ENCODE measurements at places on chromosomes 12 and 14. TPM values are rescaled to one million over a fixed set of nuclear protein-coding genes. Genes with fewer than 3 reads are reported as not detected.

INHBC gene
- not detected for total RNA-seq

DNA sequence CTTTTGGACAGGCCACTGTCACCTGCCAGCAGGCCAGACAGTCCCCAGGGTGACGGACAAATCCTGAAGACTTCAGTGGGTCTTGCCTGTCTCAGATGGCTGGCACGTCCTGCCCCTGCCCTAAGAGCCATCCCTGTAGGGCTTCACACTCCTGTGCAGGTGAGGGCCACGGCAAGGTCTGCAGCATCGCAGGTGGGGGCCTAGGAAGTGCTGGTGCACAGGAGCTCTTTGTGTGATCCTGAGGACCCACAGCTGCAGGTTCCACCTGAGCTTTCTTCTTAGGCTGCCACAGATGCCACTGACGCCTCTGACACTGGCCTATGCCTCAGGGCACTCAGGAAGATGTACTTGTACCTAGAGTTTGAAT lies 108.5 kb upstream of the FKBP4 start:
- no peak for DNase-seq

DNA sequence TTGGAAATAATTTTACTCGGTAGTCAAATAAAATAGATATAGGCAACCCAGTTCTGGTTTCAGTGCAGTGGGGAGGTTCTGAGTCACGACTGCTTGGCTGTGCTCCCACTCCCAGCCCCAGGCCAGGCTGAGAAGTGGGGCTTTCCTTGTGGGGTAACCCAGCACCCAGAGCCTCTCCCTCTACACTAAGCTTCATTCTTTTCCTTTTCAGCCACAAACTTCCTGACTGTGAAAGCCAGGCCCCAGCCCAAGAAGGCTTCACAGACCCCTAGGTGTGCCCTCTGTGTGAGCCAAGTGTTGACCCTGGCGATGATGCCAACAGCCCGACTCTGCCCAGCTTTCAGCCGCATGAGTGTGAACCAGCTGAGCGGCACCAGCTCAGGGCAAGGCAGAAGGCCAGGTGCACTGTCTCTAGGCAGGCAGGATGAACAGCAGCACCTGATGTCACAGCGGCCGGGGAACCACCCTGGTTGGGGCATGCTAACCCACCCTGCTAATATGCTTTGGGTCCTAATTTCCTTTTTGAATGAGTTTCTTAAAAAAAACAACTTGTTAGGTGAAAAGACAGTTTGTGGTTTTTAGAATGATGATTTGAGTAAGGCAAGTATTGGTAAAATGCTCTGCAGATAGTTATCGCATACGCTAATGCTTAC lies 42.2 kb upstream of the ATP23 start:
- DNase-seq = peak; percentile 95

GRCh38 chr14:105601360-105602242 lies 75.2 kb downstream of the TMEM121 start:
- DNase-seq = no peak

DNA sequence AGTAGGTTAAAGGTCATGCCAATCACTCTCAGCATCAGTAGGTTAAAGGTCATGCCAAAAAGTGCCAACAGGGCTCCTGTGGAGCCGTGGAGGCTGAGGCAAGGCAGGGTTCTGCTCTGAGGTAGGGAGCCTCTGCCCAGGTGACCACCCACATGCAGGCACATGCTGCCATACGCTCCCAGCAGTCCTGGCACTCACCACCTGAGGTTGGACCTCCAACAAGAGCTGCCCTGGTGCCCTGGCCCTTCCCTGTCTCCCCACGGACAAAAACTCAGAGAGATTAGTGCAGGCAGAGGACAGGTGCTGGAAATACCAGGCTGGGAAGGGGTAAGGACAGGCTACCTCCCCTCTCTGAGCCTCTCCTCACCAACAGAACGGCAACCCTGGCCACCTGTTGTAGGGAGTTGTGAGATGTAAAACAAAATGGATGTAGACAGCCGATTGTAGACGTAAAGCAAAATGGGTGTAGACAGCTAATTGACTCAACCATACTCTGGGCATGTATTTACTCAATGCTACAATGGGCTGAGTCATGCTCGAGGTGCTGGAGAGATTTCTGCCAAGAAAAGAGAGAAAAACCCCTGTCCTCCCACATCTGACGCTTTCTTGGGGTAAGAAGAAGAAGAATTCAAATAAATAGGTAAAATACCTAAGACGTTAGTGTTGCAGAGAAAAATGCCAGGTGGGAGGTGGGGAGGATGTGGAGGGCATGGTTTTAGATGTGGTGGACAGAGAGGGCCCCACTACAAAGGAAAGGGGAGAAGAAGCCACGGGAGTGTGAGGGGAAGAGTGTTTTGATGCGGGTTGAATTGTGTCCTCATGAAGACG lies 32.4 kb downstream of the LTBP2 start:
- peak; percentile 88 for DNase-seq

- DNase-seq = no peak
Measured at GRCh38 chr12:130371296-130371695, 33.6 kb downstream of the PIWIL1 start.

- no peak for DNase-seq
Measured at GRCh38 chr12:122059203-122059960, 19.2 kb upstream of the MLXIP start.

DEPDC4 gene
- total RNA-seq = 3.6 TPM

SDS gene
- total RNA-seq = not detected

PRIMA1 gene
- total RNA-seq = not detected

DNA sequence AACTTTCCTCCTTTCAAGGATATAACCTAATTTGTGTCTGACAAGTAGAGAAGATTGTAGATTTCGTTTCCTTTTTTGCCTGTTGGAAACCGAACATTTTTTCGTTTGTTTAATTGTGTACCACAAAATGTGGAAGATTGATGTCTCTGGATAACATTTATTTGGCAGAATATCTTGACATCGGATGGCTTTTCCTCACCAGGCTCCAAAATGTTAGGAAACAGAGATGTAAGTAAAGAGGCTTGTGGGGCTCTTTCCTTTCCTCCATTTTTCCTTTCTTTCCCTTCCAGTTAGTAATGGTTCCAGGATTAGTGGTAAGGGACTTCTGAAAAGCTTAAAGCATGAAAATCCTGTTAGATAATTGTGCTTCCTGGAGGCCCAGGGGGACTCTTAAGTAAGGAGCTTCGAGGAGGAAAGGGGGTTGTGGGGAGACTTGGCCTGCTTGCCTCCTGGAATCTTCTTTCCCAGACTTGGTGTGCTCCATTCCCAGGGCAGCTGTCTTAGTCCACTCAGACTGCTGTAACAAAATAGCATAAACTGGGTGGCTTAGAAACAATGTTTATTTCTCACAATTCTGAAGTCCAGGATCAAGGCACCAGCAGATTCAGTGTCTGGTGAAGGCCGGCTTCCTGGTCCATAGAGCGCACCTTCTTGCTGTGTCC lies 243.1 kb upstream of the PWP1 start:
- no peak for DNase-seq

DNA sequence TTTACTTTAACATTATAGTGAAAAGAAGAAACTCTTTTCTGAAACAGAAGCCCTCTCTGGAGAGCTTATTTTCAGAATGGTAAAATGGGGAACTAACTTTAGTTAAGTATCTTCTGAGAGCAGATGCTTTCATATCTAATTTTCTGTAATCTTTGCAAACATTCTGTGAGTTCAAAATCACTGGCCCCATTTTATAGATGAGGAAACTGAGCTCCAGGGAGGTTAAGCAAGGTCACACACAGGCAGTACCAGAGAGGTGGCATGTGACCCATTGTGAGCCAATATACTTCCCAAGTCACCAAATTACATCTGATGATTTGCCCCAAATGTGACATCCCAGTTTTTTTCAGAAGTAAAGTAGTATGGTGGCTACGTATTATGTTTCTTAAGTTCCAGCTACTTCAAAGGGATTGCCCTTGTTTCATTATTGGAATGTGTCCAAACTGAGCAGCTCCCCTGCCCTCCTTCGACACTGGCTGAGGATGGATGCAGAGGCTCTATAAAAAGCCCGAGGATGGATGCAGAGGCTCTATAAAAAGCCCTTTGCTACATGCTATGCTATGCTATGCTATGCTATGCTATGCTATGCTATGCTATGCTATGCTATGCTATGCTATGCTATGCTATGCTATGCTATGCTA lies 36.2 kb upstream of the NUDT4 start:
- DNase-seq = no peak

GPD1 gene
- 0.47 TPM for total RNA-seq

PRH2 gene
- not detected for total RNA-seq

LGMN gene
- 7.7 TPM for total RNA-seq

DNA sequence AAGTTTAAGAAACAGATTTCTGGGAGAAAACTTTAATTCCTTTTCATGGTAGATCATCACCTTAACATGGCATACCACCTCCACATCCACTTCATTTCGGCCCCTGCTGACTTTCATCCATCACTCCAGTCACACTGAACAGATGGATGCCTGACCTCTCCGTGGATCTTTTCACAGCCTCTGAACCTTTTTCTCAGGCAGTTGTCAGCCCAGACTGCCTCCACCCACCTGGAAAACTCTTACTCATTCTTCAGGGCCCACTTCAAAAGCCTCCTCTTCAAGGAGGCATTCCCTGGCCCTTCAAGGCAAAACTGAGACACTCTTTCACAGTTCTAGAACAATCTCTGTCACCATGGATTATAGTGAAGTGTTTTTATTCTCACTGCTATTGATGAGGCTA lies 52.9 kb downstream of the GXYLT1 start:
- no peak for DNase-seq

DNA sequence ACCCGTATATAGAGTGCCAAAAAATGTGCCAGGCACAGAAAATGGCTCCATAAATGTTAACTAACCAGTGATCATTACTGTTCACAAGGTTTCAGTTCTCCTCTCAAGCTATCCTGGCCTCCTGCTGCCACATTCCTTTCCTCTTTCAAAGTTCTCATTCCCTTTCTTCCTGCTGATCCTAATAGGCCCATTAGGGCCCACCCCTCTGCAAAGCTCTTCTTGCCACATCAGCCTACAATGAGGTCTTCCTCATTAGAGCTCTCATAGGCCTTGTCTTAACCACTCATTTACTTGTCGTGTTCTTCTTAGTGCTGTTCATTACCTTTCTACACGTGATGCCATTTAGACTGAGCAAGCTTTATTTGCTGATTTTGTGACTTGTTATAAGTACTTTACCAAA lies 40.5 kb downstream of the RPS29 start:
- no peak for DNase-seq

DNA sequence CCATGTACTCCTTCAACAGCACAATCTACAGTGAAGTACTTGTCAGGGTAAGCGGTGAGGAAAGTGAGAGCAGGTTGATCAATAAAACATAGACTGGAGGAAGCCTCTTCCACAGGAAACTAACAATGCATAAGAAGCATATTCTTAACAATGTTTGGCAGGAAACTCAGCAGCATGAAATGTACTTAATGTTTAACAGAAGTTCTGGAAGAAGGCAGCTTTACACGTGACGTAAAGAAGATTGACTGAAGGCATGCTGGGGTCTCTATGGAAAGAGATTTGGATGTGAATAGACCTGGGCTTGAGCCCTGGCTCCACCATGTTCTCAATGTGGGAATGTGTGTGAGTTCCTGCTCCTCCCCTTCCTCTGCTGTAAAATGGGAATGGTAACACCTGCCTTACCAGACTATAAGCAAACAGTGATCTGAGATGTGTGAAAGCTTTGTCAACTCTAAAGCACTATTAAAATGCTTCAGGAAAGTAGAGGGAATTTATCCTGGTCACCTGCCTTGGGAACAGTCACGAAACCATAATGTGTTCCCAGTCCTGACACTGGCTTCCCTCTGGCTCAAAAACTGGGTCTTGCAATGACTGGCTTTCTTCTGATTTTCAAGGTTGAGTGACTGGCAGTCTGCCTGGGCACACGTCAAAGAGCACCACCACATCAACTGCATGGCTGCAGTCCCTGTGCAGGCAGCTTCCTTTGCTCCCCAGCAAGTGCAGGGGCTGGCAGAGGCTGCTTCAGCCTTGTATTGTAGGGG lies 384.6 kb downstream of the APAF1 start:
- no peak for DNase-seq

DNA sequence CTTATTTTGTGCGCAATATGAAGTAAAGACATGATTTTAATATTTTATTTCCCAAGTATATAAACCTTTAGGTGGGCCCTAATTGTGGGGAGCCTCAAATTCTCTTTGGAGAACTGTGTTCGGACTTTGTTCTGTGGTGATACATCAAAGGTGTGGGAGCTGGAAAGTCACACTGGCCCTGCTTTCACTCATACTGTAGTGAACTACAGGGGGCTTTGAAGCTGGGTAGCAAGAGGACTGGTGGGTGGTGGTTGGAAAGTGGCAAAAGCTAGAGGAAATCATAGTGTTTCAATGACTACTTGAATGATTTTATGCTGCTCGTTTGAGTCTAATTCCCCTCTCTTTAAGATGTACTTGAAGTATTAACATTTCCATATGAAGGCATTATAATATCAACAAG lies 13.2 kb downstream of the TTC6 start:
- no peak for DNase-seq

APEX1 gene
- total RNA-seq = 190 TPM

- no peak for DNase-seq
Measured at GRCh38 chr12:6368906-6369525, 6.3 kb downstream of the SCNN1A start.

GRCh38 chr14:92143962-92144361 lies 22.2 kb downstream of the CPSF2 start:
- DNase-seq = no peak

DNA sequence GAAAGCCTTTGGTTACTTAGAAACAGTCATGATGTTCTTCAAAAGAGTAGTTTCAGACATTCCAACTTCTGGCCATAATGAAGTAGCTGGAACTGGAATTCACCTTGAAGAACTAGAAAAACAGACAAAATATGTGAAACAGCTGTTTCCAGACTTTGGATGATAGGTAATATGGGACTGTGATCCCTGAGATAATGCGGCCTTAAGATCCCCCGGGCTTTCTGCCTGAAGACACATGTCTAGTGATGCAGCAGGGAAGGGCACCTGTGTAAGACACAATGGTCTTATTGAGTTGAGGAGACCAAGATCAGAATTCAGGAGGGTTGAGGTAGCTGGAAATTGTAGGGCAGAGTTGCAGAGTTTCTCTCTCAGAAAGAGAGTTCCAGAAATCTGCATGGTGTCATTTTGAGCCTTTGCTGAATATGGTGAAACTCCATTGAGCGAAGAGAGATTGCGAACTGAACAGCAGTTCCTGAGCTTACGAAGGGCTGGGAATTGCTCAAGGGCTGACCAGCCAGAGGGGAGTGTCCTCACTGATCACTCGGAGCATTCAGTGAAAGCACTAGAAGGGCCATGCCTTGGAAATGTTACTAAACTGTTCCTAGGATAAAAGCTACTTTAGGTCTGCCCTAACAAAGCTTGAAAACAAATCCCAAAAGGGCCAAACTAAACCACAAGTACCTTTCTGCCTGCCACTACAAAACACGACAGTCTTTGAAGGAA lies 41.7 kb upstream of the FRS2 start:
- DNase-seq = no peak
